ENCODE measurements at places on chromosomes 6 and 20.

- DNase-seq: no peak
Observed at GRCh38 chr6:157284738-157285421, 38.4 kb downstream of the TMEM242 start.

DNA sequence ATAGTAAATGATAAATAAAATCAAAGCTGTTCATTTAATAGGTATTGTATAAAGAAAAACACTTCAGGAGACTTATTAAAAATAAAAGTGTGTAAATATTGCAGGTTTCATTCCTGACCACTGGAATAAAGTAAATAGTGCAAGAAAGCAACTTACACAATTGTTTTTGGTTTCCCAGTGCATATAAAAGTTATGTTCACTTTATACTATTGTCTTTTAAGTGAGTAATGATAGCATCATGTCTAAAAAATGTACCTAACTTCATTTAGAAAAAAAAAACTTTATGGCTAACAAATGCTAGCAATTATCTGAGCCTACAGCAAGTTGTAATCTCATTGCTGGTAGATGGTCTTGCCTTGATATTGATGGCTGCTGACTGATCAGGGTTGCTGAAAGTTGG is 726.6 kb upstream of the POU3F2 start:
- DNase-seq: no peak

DNA sequence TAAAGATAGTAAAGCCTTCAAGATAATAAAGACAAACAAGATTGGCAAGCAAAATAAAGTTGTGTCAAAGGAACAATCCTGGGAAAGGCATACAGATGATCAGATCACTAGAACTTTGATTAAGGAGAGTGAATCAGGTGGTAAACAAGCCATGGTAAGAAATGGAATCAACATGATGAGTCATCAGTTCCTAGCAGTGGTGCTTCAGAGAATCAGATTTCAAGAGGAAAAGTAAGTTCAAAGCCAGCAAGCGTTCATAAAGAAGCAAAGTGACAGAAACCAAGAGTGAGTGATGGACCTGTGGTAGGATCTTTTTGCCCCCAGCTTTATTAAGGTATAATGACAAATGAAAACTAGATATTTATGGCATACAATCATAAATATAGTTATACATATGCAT is 340.4 kb downstream of the TPBG start:
- DNase-seq: no peak

- DNase-seq: no peak
Observed at GRCh38 chr6:34425132-34425497, 754 bp downstream of the RPS10 start.

GRCh38 chr6:85672623-85673022 is 29.9 kb upstream of the SYNCRIP start:
- no peak for DNase-seq

DNA sequence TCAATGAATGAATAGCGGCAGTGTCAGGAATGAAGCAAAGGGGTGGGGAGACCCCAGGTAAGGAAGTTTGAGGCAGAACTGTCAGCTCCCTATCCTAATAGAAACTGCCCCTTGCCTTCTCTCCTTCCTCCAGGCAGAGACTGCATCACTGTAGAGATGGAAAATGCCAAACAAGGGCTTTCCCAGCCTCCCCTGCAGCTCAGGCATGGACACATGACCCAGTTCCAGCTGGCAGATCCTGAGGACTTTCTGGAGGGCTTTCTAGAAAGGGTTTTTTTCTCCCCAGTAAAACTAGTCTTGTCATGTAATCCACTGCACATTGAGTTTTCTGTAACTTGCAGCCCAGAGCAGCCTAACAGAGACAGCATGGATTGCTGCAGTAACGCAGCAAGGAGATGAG is 17.9 kb upstream of the PNPLA1 start:
- DNase-seq: no peak

DNA sequence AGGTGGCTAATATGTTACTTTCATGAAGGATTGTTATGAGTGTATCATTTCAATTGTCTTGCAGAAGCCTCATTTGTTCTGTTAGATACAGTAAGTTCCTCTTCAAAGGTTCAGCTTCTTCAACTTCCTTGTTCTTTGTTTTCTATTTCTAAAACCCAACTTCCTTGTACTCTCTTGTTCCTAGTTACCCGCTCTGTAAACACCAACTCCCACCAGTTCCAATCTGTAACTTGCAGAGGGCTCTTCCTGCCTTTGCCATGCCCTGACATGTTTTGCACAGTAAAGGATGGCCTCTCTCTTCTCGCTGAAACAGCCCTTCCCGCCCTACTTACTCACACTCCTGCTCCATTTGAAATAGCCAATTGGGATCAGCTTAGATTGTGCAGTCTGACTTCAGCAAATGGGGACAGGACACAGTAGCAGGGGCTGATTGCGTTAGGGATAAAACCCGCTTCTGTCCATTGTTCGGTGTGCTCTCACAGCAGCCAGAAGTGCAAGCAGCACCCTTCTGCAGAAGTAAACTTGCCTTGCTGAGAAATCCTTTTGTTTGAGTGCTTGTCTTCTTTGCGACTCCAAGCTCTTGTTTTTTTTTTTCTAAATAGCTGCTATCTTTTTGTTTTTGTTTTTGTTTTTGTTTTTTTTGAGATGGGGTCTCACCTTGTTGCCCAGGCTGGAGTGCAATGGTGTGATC is 45.9 kb upstream of the POU5F1 start:
- DNase-seq: no peak

DNA sequence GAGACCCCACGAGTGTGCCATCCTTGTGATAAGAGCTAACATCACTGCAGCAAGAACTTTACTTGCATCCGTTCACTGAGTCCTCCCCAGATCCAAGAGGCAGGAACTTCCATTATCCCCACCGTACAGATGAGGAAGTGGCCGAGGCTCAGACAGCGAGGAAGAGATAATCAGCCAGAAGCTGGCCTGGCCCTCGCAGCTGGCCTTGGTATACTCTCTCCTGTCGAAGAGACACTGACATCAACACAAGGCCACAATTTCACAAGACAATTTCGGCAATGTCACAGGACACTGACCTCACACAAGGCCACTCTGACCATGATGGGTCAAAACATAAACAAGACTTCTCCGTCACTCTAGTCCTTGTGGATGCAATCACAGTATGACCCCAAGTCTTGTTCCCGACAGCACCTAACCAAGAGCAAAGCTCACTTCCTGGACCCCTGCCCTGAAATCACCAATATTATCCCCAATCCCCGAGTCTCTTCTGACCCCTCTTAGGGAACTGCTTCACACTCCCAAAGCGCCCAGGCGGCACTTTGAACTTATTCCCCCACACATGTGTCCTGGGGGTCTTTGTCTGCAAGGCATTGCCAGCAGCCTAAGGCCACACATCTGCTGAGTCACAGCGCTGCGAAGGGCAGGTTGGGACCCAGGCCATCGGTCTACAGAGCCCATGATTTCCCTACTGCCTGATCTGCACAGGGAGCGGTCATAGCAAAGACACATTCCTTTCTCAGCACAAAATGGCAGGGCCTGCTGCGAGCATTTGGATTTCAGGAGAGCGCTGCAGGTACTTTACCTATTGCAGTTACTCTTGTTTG is 14.8 kb upstream of the VAPB start:
- DNase-seq: no peak

GRCh38 chr6:35368038-35368887 is 25.9 kb downstream of the PPARD start:
- DNase-seq: peak; percentile 29

DNA sequence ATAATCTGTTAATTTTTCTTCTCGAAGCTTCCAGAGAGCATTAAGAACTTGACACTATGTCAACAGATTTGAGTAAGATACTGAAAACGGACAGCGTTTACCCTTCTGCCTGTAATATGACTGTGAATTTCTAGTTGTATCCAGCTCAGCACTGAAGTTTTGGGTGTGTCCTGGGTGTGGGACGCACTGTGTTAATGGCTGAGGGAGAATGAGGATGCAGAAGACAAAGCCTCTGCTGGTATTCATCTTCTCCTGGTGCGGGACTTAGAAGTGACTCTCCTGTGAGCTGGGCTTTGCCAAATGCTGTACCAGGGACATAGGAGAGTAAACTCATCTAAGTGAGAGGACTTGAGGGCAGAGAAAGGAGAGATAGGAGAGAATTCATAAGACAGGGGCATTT is 90.3 kb upstream of the CLDN20 start:
- DNase-seq: no peak

DNA sequence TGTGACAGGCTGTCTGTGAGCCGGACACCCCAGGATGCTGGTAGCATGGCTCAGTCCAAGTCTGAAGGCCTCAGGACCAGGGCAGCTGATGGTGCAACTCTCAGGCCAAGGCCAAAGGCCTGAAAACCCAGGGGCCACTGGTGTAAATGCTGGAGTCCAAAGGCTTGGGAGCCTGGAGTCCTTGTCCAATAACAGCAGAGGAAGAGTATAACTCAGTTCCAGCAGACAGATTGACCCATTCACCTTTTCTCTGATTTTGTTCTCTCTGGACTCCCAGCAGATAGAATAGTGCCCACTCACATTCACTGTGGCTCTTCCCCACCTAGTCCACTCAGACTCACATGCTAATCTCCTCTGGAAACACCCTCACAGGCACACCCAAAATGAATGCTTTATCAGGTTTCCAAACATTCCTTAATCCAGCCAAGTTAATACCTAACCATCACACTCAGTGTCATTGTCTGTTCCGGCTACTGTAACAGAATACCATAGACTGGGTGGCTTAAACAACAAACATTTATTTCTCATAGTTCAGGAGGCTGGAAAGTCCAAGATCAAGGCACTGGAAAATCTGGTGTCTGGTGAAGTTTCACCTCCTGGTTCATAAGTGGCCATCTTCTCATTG is 5.0 kb upstream of the TRAF3IP2 start:
- DNase-seq: no peak

- DNase-seq: no peak
Observed at GRCh38 chr20:37288091-37288490, 1.4 kb upstream of the MANBAL start.

DNA sequence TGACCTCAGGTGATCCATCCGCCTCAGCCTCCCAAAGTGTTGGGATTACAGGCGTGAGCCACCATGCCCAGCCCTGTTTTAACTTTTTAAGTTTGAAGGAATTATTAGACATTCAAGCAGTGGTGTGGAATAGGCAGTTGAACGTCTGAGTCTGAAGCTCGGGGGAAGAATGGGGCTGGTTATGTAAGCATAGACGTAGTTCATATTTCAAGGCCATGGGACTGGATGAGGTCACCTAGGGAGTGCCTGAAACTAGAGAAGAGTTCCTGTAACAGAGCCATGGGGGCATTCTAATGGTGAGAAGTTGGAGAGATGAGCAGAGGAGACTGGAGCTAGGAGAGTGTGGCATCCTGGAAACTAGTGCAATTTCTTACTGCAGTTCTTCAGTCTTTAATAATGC is 6.4 kb downstream of the CDKAL1 start:
- DNase-seq: no peak

DNA sequence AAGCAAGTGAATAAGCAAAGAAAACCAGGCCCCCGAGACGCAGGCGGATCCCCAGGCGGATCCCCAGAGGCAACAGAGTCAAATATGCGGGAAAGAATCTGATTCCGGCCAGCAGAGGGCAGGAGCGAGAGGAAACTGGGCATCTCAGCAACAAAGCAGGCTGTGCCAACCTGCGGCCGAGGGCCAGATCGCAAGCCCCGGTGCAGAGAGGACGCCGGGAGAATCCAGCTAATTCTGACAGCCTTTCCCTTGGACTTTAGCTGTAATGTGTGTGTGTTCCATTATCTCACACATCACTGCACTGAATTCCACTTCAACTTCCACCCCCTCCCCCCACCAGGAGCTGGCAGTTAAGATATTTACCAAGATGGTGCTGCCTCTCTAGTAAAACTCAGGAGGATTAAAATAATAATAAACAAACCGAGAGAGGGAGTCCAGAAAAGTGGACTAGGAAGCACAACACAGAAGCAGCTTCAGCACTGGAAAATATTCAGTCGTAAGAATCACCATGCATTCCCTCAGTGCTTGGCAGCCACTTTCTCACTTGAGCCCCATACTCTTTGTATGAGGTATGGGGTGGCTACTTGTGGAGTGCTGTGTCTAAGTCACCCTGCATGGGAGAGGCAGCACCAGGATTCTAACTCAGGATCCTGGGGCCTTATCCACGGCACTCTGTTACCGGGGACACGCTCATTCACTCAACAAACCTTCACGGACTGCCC is 66.2 kb upstream of the SNX9 start:
- no peak for DNase-seq

- peak; percentile 41 for DNase-seq
Observed at GRCh38 chr6:7188492-7188891, 80.7 kb downstream of the RREB1 start.

GRCh38 chr6:90502866-90503407 is 83.9 kb downstream of the MAP3K7 start:
- DNase-seq: no peak

- DNase-seq: no peak
Observed at GRCh38 chr20:8891039-8891438, 177.8 kb upstream of the PLCB4 start.

GRCh38 chr6:43912598-43913371 is 142.8 kb downstream of the VEGFA start:
- no peak for DNase-seq

- DNase-seq: no peak
Observed at GRCh38 chr20:38729767-38730166, 5.5 kb downstream of the SLC32A1 start.
